ENCODE measurements at places on chromosomes 7 and 10.

DNA sequence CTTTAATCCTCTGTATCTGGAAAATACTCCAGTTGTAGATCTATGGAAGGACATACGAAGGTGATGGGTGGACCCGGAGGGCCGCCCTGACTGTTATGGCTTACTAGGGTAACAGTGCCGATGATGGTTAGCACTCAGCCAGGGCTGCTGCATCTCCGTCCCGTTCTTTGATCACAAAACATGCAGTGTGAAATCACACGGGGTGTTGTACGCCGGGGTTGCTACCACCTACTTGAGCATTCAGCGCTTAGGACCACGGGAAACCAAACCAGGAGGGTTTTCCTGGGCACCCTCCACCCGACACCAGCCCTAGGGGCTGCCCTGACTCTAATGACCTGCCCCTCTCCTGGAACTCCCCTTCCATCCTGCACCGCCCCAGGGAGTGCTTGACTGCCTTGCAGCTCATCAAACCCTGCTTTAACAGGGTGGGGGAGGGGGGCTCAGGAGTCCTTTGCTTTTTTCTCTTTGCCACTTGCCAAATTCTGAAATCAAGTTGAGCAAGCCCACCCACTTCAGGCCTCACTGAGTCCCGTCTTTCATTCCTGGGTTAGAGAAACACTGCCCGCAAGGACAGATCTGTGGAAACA is 20.4 kb downstream of the ZNF775 start:
- no peak for DNase-seq

- no peak for DNase-seq
These were observed 244.4 kb downstream of the DYNC1I1 start for GRCh38 chr7:96016735-96017134.

- peak; percentile 16 for DNase-seq
These were observed 728.6 kb upstream of the C7orf33 start for GRCh38 chr7:147861945-147862344.

GRCh38 chr7:54838175-54838910 is 79.3 kb upstream of the SEC61G start:
- no peak for DNase-seq

GRCh38 chr7:104328296-104328969 is at the start of gene LHFPL3:
TSS of gene LHFPL3 (plus strand) at chr7:104328603.
- peak; percentile 42 for DNase-seq

DNA sequence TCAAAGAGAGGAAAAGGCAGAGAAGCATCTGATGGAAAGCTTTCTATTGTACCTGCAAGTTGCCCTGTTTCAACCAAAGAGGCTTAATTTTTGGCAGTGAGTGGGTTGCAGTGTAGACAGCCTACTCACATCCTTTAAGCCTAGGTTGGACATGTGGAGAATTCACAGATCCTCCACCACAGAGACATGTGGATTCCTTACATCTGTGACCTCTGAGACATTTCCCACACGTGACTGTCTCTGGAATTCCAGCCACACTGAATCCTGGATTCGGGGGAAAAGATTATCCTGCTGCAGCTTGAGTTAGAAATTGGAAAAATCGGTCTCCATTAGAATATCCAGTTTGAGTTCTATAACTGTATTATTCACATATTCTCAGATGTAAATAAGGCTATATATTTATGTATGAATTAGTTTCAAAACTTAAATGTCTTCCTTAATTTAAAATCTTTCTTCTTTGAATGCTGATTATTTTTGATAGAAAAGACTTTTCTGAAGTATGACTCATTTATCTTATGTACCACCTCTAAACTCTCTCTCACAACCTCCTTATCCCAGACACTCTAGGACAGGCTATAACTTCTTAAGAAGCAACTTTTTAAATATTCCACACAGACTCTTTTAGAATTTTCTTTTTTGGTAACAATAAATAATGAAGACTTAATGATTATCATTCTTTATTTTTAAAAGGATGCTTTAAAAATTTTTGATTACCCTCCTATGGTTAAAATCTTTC is 123.3 kb downstream of the TWIST1 start:
- DNase-seq, result no peak

GRCh38 chr10:93741367-93741766 is 16.4 kb upstream of the LGI1 start:
- no peak for DNase-seq

DNA sequence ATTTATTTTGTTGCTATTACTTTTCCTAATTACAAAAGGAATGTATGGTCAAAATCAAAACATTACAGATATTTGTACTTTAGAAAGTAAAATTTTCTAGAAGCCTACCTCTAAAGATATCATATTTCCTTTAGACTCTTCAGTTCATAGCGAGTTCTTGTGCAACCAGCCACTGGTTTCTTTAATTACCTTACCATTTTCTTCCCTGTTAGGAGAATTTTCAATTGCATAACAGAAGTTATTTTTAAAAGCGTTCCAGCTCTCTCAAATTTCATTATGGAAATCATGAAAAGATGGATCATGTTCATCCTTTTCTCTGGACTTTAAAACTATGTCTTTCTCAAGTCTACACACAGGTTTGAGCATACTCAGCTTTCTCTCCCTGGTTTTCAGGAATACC is 5.0 kb upstream of the TRUB1 start:
- DNase-seq, result no peak

DNA sequence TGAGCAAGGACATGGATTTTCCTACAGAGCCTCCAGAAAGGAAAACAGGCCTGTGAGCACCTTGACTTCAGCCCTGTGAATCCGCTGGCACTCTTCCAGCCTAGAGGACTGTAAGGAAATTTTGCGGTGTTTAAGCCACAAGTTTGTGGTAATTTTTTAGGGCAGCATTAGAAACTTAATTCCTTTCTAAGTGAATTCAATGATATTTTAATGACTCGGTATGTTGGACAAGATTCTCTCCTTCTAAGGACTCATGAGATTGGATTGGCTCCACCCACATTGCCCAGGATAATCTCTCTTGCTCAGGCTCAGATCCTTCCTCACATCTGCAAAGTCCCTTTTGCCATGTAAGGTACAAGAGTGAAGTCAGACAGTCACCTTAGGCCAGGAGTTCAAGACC is 4.5 kb downstream of the LYZL2 start:
- no peak for DNase-seq

GRCh38 chr10:44309361-44309760 is 75.5 kb downstream of the CXCL12 start:
- peak; percentile 77 for DNase-seq

GRCh38 chr7:1937252-1937605 is 267.2 kb downstream of the ELFN1 start:
- no peak for DNase-seq

- no peak for DNase-seq
These were observed 150.6 kb upstream of the NRG3 start for GRCh38 chr10:81724431-81724830.

- no peak for DNase-seq
These were observed 123.5 kb upstream of the EGR2 start for GRCh38 chr10:62939698-62940097.

GRCh38 chr7:2537981-2538851 is 17.1 kb downstream of the BRAT1 start:
- no peak for DNase-seq

GRCh38 chr7:124426621-124427020 is 339.0 kb downstream of the GPR37 start:
- DNase-seq, result no peak

GRCh38 chr10:126691456-126691855 is 21.0 kb upstream of the C10orf90 start:
- no peak for DNase-seq

- DNase-seq, result no peak
These were observed 18.3 kb downstream of the MMS19 start for GRCh38 chr10:97479939-97480338.

DNA sequence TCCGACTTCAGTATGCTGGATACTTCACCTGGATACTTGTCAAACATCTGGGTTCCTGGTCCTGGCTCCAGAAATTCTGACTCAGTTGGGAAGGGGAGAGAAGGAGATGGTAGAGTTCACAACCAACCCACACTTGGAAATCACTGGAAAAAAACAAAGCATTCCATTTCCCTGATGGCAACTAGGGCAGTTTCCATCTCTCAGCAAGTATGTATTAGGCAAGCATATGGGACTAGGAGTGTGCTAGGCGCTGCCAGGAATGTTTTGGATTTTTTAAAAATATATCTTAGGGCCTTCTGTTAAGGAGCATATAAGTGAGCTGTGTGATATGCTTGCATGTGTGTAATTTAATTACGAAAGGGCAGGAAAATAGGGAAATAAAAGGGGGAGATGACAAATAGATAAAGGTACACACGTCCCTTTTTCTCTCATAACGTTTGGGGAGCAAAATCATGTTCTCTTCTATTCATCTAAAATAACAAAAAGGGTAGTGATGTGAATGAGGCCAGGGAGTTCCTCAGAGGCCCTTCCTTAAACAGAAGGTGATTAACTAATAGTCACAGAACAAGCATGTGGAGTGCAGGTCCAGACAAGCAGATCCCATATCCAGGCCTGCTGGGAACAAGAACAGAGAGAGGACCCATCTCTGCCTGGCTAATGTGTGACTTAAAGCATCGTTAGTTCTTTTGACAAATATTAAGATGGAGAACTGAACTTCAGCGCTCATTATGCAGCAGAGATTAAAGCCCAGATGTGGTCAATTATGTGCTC is 64.5 kb upstream of the NFE2L3 start:
- peak; percentile 44 for DNase-seq

DNA sequence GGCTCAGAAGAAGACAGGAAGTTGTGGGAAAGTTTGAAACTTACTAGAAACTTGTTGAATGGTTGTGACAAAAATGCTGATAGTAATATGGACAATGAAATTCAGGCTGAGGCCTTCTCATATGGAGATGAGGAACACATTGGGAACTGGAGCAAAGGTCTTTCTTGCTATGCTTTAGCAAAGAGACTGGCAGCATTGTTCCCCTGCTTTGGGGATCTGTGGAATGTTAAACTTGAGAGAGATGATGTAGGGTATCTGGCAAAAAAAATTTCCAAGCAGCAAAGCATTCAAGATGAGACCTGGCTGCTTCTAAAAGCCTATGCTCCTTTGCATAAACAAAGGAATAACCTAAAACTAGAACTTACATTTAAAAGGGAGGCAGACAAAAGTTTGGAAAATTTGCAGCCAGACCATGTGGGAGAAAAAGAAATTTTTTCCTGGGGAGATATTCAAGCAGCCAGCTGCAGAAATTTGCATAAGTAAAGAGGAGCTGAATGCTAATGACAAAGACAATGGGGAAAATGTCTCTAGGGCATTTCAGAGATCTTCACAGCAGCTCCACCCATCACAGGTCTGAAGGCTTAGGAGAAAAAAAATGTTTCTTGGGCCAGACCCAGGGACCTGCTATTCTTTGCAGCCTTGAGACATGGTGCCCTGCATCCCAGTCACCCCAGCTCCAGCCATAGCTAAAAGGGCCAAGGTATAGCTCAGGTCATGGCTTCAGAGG is 16.5 kb upstream of the KCND2 start:
- DNase-seq, result no peak

DNA sequence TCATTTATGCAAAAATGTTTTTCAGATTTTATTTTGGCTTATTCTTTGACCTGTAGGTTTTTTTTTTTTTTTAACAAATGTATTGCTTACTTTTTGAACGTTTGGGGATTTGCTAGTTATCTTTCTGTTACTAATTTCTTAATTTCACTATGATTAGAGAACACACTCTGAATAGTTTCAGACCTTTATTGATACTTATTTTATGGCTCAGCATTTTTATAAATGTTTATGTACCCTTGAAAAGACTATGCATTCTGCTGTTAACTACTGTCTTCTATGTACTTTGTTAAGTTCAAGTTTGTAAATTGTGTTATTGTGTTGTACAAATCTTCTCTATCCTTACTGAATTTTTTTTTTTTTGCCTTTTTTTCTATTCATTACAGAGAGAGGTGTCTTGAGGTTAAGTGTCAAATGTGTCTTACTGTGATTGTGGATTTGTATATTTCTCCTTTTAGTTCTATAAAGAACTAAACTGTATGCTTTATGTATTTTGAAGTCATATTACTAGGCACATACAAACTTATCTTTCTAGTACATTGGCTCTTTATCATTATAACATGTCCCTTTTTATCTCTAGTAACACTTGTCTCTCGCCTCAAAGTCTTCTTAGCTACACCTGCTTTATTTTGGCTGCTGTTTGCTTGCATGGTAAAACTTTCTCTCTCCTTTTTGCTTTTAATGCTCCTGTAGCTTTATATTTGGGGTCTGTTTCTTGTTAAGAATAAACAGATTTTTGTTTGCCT is 8.1 kb downstream of the MKLN1 start:
- no peak for DNase-seq

DNA sequence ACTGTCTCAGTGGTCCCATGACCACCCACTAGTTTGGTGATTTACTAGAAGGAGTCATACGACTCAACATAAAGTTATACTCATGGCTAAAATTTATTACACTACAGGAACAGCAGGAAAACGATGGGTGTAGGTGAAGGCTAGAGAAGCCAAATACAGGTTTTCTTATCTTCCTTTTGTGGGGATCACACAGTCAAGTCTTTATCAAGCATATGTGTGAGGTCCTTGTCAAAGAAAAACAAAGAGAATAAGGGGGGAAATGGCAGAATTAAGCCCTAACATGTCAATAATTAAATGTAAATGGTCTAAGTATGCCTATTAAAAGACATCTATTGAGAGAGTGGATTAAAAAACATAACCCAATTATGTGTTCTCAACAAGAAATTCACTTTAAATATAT is 47.8 kb upstream of the UBN2 start:
- no peak for DNase-seq

- DNase-seq, result no peak
These were observed 11.0 kb upstream of the PDCD4 start for GRCh38 chr10:110860576-110861241.

DNA sequence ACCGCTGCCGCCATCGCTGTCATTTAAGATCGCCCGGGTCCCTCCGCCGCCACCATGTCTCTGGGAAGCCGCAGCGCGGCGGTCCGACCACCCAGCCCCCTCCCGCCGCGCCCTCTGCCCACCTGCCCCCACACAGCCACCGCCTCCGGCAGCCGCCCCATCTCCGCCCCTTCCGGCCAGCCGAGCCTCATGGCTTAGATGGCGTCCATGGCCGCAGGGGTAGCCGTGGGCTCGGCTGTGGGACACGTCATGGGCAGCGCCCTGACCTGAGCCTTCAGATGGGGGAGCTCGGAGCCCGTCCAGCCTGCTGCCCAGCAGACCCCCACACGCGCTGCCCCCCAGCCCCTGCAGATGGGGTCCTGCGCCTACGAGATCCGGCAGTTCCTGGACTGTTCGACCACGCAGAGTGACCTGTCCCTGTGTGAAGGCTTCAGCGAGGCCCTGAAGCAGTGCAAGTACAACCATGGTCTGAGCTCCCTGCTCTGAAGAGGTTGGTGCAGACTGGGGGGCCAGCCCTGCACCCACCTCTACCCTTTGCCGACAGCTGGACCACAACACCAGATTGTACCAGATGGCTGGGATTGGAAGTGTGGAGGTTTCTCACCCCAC is 38.0 kb upstream of the TARP start:
- peak; percentile 58 for DNase-seq

GRCh38 chr10:101718690-101719275 is 23.8 kb upstream of the FBXW4 start:
- no peak for DNase-seq

- DNase-seq, result no peak
These were observed 176.2 kb upstream of the ITGB1 start for GRCh38 chr10:33134011-33134751.

GRCh38 chr10:6501931-6502330 is 78.1 kb downstream of the PRKCQ start:
- DNase-seq, result no peak

GRCh38 chr10:77687621-77688020 is 50.0 kb upstream of the KCNMA1 start:
- no peak for DNase-seq
